ENCODE measurements at places on chromosomes 2 and 18. TPM values are rescaled to one million over a fixed set of nuclear protein-coding genes. Genes with fewer than 3 reads are reported as not detected.

DNA sequence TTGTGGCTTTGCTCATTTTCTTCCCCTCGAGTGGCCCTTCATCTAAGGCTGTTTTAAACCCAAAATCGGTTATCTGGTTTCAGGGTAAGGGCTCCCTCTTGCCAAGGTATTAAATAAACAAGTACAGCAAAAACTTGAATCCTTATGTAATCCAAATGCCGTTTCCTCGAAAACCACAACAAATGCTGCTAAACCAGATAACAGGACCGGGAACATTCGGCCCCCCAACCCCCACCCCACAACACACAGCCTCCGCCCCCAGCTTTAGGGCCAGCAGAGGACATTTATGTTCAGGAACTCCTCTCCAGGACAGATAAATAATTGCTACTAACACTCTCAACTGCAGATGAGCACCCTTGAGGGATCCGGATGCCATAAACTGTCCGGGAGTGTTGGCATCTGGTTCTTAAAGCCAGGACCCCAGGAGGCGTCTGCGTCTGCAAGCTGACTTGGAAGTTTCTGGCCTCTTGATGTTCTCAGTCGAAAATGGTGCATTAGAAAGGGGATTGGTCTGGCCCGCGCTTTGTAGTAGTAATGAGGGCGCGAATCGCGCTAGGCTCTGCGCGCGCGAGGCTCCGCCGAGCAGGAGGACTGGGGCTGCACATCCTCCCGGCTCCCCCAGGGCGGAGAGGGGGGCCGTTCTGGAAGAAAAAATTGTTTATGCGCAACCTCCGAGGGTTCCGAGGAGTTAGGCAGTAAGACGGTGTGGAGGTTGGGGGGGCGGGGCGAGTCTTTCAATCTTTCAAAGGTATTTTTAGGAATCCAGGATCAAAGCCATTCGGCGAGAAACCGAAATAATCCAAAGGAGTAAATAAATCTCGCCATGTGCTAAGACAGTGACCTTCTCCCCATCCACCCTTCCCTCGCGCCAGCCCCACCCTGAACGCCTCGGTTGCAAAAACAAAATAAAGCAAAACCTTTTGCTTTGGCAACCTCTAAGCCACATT lies 3.9 kb upstream of the ID2 start:
- DNase-seq: peak; percentile 93

DNA sequence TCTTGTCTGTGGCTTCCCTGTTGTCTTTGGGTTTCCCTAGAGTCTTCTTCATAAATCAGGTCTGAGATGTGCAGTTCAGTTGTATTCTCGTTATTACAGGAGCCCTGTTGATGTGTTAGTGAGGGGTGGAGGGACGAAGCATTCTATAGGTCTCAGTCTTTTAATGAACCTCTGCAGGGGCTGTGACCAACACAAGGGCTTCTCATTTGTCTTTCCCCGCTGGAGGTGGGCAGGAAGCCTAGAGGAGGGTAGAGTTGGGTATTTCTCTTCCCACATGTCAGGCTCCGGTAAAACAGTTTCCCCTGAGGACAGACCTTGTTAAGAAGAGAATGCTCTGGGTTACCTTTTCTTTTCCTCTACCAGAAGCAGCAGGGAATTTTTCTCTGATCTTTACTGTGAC lies 31.2 kb downstream of the PROC start:
- DNase-seq: no peak

DNA sequence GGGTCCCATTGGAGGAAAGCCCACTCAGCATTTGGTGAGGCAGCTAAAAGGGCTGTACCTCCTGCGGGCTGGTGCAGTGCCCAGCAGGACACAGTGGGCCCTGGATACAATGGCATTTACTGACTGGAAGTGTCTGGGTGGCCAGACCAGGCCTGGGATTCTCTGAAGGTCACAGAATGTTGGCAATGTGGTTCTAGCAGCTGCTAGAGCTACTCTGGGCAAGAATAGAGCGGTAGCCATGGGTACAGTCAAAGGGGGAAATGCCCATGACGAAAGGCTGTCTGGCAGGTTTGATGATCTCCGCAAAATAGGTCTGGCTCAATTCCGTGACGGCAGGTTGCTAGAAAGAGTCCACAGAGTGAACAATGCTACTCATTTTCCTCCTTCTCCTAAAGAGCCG lies 241.8 kb downstream of the AFF3 start:
- no peak for DNase-seq

- DNase-seq: no peak
Observed at GRCh38 chr2:14628901-14629300, 3.6 kb upstream of the LRATD1 start.

DNA sequence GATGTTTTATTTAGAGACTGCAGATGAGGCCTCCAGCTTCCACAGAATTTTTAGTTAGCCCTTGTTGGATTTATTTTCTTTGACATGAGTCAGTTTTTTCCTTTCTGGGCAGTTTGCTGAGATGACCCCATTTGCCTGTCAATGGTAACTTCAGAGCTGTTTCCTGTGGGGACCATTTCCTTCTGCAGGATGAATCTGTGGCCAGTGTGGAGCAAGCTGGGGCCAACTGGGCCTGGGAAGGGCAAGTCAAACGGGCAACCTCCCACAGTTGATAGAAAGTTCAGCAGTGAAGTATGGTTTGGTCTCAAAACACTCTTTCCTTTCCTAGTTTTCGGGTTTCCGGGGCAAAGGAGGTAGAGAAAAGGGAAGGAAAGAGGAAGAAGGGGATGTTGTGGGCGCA lies 291.4 kb upstream of the NRP2 start:
- DNase-seq: no peak

GRCh38 chr2:231707625-231707926 lies 749 bp upstream of the PTMA start:
- DNase-seq: no peak

DNA sequence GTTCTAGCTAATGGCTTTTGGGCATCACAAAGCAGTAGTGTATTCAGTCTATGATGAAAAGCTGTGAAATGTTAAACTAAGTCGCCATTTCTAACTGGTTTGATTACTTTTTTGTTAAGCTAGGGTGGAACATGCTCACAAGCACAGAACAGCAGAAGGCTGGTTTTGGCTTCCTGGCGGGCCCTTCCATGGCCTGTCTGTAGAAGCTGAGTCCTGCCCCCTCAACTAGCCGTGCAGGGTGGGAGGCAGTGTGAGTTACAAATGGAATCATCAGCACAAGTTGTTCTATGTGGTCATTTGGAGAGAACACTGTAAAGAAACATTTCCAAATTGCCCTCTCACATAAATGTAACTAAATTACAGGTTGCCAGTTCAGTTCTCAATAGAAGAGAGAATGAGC lies 290.8 kb downstream of the ALPK2 start:
- no peak for DNase-seq

- no peak for DNase-seq
Observed at GRCh38 chr18:24992491-24992890, 359.5 kb downstream of the ZNF521 start.

DNA sequence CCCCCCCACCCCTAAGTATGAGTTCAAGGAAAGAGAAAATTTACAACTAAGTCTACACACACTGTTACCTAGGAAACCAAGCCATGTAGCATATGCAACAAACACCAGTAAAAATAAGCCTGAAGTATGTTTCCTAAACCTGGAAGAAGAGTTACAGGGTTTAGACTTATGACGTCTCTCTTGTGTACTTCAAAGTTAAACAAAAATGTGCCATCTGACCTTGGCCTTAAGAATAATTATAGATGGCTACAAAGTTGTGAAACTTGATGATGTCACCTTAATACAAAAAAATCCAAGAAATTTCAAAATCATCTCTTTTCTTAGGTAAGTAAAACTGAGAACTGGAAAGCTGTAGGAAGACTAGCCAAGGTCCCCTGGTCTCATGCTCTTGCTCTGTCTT lies 297.6 kb upstream of the NRXN1 start:
- DNase-seq: no peak

- no peak for DNase-seq
Observed at GRCh38 chr18:21451851-21452250, 148.7 kb downstream of the ESCO1 start.

- DNase-seq: no peak
Observed at GRCh38 chr2:46643493-46643892, 164.1 kb downstream of the TMEM247 start.

GRCh38 chr18:33951031-33951430 lies 273.7 kb downstream of the NOL4 start:
- DNase-seq: no peak

GRCh38 chr2:111121828-111122630 lies 1.3 kb downstream of the BCL2L11 start:
- DNase-seq: peak; percentile 85

- DNase-seq: peak; percentile 51
Observed at GRCh38 chr2:142131010-142131669, at the start of gene LRP1B. LRP1B (minus strand) TSS chr2:142131016; CDS start chr2:142130729, 287 bp downstream.

GRCh38 chr18:3610188-3610708 lies 160.3 kb downstream of the TGIF1 start:
- DNase-seq: no peak

DNA sequence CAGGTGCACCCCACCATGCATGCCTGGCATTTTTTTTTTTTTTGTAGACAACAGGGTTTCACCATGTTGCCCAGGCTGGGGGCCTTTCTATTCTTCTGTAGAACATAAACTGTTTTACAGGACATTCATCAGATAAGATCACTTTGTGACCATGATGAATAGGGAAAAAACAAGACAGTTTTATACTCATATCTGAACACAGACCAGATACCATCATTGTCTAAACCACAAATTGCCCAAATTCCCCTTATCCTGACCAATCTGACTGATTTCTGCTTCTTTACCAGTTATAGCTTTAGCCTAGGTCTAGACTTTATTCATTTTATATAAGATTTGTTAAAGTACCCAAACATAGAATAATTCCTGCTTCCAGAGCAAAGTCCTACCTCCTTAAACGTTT lies 1699.3 kb upstream of the TMEFF2 start:
- no peak for DNase-seq

- DNase-seq: peak; percentile 13
Observed at GRCh38 chr18:1585881-1586488, 681.3 kb downstream of the ADCYAP1 start.

DNA sequence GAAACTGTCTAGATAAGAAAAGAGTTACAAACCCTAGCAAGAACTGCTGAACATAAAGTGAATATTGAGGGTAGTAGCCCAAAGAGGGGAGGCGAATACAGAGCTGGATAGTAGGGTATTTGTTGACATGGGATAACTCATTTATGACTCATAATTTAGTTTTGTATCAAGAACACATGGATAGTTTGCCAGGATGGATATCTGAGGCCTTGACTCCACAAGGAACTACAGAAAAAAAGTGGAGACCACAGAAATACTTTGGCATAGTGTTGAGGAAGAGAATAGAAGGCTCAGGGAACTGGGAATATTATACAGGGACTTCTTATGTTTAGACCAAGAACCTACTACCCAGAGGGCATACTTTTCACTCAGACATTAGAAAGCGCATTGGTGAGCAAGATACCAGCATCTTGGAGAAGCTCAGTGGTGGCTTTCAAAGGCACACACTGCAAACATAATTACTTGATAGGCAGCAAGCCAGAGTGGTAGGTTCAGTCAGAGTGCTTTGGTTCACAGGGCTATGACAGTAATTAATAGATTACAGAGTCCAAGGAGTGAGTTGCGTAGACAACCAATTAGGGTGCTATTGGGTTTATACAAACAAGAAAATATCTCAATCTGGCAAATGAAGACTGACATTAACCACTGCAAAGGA lies 51.9 kb upstream of the ZBTB7C start:
- DNase-seq: no peak

The CCBE1 gene
- 96.5 TPM for polyA plus RNA-seq

The MTCL1 gene
- polyA plus RNA-seq: 7.1 TPM

The SKA1 gene
- polyA plus RNA-seq: 5.9 TPM

The TP53I3 gene
- 67.4 TPM for polyA plus RNA-seq

The MYO7B gene
- 0.77 TPM for polyA plus RNA-seq

The L3MBTL4 gene
- 5.9 TPM for polyA plus RNA-seq

The SLC30A3 gene
- polyA plus RNA-seq: 0.47 TPM

The SLC16A14 gene
- 13.0 TPM for polyA plus RNA-seq

All from left lung (tissue), 14 donors.